ENCODE measurements at places on chromosomes 1 and 21.

- H3K27me3 ChIP-seq: no peaks in the 10 kb centered on the region
- no peak overlapping the region for H3K27ac ChIP-seq
- H3K4me3 ChIP-seq: no peak overlapping the region
- no peaks in the 10 kb centered on the region for H3K36me3 ChIP-seq
These were observed 100.5 kb downstream of the AK5 start for GRCh38 chr1:77382366-77382765.

- no peak overlapping the region for H3K4me3 ChIP-seq
- H3K27ac ChIP-seq: no peak overlapping the region
- no peaks in the 10 kb centered on the region for H3K4me1 ChIP-seq
- no peaks in the 10 kb centered on the region for H3K36me3 ChIP-seq
- no peaks in the 10 kb centered on the region for H3K27me3 ChIP-seq
- DNase-seq: no peak
These were observed 880.5 kb upstream of the ADGRL4 start for GRCh38 chr1:79887059-79887458.

DNA sequence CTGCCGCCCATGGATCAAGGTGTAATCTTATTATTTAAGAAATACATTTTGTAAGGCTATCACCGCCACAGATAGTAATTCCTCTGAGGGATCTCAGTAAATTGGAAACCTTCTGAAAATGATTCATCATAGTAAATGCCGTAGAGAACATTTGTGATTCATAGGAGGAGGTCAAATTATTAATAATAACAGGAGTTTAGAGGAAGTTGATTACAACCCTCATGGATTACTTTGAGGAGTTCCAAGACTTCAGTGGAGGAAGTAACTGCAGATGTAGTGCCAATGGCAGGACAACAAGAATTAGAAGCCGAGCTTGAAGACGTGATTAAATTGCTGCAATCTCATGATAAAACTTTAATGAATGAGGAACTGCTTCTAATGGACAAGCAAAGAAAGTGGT lies 280.1 kb downstream of the PTPRC start:
- DNase-seq: no peak
- peaks cover 68% of the 10 kb centered on the region for H3K4me1 ChIP-seq
- H3K27me3 ChIP-seq: no peaks in the 10 kb centered on the region

GRCh38 chr1:50701706-50702317 lies 258.3 kb downstream of the FAF1 start:
- no peaks in the 10 kb centered on the region for H3K4me1 ChIP-seq
- no peaks in the 10 kb centered on the region for H3K36me3 ChIP-seq
- no peak overlapping the region for H3K4me3 ChIP-seq
- no peak overlapping the region for H3K27ac ChIP-seq

DNA sequence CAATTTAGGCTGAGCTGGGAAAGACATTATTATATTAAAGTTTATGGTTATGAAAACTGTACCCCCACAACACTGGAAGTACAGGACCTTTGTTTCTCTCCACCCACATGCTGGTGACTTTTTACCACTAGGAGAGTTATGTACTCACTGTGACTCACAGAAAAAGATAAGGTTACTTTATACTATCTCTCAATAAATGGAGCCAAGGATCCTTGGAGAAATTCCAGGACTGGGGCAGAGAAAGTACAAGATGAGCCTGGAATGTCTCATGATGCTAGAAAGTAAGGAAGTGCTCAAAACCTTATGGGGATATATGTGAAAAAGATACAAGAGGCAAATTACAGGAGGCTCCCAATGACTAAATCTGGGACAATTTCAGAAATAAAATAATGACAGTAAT lies 63.9 kb upstream of the C1orf105 start:
- H3K27me3 ChIP-seq: no peaks in the 10 kb centered on the region
- no peak overlapping the region for H3K4me3 ChIP-seq
- H3K36me3 ChIP-seq: no peaks in the 10 kb centered on the region
- DNase-seq: no peak
- H3K27ac ChIP-seq: no peak overlapping the region
- peaks cover 61% of the 10 kb centered on the region for H3K4me1 ChIP-seq

GRCh38 chr1:198117267-198117666 lies 39.5 kb upstream of the NEK7 start:
- H3K27me3 ChIP-seq: peaks cover 6% of the 10 kb centered on the region
- no peaks in the 10 kb centered on the region for H3K36me3 ChIP-seq
- no peak for DNase-seq
- H3K27ac ChIP-seq: no peak overlapping the region
- H3K4me1 ChIP-seq: no peaks in the 10 kb centered on the region

DNA sequence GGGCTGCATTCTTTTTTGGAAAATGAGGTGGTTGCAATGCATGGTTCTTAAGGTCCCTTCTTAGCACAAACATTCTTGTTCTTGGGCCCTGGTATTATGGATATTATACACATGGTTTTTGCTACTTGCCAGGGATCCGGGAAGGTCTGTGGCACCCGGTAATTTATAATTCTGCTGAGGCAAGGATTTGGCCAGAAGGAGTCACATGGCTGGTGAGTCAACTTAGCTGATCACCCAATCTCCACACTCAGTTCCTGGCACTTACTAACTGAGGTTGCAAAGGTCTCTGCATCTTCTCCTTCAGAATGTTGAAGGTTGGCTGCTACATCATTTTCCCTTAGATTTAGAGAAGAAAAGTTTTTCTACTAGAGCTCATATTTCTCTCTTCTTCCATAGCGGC lies 112.5 kb downstream of the ROR1 start:
- no peaks in the 10 kb centered on the region for H3K36me3 ChIP-seq
- no peak overlapping the region for H3K4me3 ChIP-seq
- H3K4me1 ChIP-seq: no peaks in the 10 kb centered on the region
- peaks cover 2% of the 10 kb centered on the region for H3K27me3 ChIP-seq
- H3K27ac ChIP-seq: no peak overlapping the region
- no peak for DNase-seq

DNA sequence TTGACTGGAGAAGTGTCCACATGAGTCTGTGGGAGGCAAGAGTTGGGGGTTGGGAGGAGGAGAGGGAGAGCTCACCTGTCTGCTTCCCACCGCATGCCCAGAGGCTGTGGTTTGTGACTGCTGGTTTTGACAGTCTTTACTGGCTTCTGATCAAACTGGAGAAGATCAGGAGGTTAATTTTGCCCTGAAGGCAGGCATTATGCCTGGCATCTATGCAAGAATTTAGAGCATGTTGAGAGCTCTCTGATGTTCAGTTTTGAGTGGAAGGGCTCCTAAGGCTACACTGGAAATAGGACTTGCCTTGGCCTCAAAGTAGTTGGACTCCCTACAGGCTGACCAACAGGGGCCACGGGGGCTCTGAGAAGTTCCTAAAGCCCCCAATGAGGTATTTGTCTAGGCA lies 101.6 kb downstream of the TLR5 start:
- no peak for DNase-seq
- no peaks in the 10 kb centered on the region for H3K36me3 ChIP-seq
- H3K4me1 ChIP-seq: no peaks in the 10 kb centered on the region
- H3K27ac ChIP-seq: no peak overlapping the region
- H3K27me3 ChIP-seq: no peaks in the 10 kb centered on the region

GRCh38 chr1:51218570-51218969 lies 17.5 kb upstream of the RNF11 start:
- H3K4me3 ChIP-seq: no peak overlapping the region
- peaks cover 7% of the 10 kb centered on the region for H3K36me3 ChIP-seq
- peaks cover 49% of the 10 kb centered on the region for H3K4me1 ChIP-seq
- no peaks in the 10 kb centered on the region for H3K27me3 ChIP-seq

DNA sequence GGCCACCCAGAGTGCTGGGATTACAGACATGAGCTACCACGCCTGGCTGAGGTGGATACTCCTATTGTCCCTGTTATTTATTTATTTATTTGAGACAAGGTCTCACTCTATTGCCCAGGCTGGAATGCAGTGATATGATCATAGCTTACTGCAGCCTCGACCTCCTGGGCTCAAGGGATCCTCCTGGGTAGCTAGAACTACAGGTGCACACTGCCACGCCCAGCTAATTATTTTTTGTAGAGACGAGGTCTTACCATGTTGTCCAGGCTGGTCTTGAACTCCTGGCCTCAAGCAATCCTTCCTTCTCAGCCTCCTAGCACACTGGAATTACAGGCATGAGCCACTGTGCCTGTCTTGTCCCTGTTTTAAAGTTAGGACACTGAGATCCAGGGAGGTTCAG lies 5.2 kb downstream of the LDLRAP1 start:
- peaks cover 3% of the 10 kb centered on the region for H3K36me3 ChIP-seq
- H3K27me3 ChIP-seq: peaks cover 6% of the 10 kb centered on the region
- no peak for DNase-seq
- H3K4me3 ChIP-seq: no peak overlapping the region
- no peak overlapping the region for H3K27ac ChIP-seq

DNA sequence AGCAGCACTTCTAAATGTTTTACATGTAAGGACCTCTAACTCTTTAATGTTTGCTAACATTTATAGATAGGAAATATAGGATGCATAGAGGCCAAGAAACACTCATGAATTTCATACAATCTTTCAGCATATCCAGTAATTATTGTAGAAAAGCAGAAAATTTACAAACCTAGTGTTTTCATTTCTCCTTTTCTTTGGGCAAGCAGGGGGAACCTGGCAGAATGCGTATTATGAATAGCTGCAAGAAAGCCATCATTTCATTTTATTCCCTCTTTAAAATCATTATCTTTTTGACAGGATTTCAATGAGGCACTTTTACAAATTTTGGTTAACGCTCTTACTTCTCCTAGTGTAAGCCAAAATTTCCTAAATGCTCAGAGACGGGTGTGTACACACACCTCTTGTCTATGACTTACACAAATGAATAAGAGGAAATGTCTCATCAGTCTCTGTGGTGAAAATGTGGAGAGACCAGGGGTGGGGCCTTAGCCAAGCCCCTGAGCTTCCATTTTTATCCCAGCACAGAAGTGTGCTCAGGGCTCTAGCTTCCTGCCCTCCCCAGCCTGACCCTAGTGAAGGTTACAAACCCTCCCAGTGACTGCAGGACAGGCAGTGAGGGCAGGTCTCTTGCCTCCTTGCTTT lies 91.6 kb downstream of the LRRC8C start:
- peak overlapping the region; percentile 100 for H3K27ac ChIP-seq
- peaks cover 87% of the 10 kb centered on the region for H3K4me1 ChIP-seq
- DNase-seq: peak; percentile 58
- H3K36me3 ChIP-seq: peaks cover 55% of the 10 kb centered on the region
- H3K27me3 ChIP-seq: no peaks in the 10 kb centered on the region

- H3K4me3 ChIP-seq: peak overlapping the region; percentile 1
- no peaks in the 10 kb centered on the region for H3K27me3 ChIP-seq
- no peaks in the 10 kb centered on the region for H3K36me3 ChIP-seq
- H3K4me1 ChIP-seq: peaks cover 17% of the 10 kb centered on the region
These were observed 1.9 kb downstream of the RIMS3 start for GRCh38 chr1:40663324-40664166.

GRCh38 chr1:61183471-61184039 lies 101.2 kb downstream of the NFIA start:
- no peaks in the 10 kb centered on the region for H3K36me3 ChIP-seq
- H3K4me1 ChIP-seq: no peaks in the 10 kb centered on the region
- H3K27ac ChIP-seq: no peak overlapping the region
- peaks cover 5% of the 10 kb centered on the region for H3K27me3 ChIP-seq

DNA sequence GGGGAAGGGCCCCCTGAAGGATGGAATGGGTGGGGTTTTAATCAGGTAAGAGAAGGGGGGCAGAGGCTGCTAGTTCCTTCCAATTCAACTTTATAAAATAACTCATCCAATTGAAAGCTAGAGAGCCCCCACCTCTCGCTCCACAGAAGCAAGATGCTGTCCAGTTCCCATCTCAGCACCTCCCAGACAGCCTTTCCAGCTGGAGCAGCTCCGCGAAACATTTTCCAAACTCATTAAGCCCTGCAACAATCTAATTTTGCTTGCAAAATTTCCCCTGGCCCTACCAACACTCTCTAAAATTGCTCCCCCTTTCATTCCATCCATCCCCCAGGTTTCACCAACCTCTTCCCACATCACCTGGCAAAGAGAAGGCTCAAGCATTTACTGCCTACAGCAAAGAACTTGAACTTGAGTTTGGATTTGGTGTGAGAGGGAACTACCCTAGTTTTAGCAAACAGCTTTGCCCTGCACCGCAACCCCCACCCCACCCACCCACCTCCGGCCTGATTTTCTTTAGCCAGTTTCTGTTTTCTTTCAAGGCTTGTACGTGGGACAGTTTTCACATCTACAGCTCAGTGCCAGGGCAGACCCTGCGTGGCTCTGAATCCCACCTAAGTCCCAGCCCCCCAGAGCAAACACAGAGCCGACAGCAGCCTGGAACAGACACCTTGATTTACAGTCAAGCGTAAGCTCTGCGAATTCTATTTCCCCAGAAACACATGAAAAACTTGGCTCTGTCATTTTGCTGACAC lies 46.7 kb downstream of the SYF2 start:
- no peaks in the 10 kb centered on the region for H3K4me1 ChIP-seq
- H3K27me3 ChIP-seq: peaks cover 11% of the 10 kb centered on the region
- H3K27ac ChIP-seq: no peak overlapping the region
- H3K36me3 ChIP-seq: no peaks in the 10 kb centered on the region
- no peak for DNase-seq

DNA sequence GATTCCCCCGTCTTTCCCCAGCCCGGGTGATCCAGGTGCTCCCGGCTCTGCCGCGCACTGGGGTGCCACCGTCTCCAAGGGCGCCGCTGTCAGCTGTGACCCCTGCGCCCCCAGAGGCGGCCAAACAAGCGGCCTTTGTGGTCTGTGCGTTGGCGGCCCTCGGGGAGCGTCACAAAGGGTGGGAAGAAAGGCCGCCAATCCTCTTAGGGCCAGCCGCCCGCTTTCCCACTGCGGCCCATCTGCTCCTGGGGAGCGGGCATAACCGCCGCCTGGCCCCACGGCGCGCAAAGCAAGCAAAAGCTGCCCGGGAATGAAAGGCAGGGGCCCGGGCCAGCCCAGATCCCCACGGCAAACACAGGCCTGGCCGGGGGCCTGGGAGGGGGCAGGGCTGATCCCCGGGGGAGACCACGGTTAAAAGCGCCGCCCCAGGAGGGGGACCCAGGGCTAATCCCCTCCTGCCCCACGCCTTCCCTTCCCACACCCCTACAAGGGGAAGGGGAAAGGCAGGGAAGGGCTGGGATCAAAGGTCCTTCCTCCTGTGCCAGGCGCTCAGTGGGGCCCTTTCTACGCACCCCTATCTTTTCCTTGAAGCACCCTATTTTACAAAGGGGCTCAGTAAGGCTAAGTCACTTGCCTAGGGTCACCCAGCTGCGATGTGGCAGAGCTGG lies 24.0 kb downstream of the C1QB start:
- no peak overlapping the region for H3K27ac ChIP-seq
- no peak overlapping the region for H3K4me3 ChIP-seq
- peaks cover 20% of the 10 kb centered on the region for H3K27me3 ChIP-seq
- peaks cover 6% of the 10 kb centered on the region for H3K4me1 ChIP-seq

DNA sequence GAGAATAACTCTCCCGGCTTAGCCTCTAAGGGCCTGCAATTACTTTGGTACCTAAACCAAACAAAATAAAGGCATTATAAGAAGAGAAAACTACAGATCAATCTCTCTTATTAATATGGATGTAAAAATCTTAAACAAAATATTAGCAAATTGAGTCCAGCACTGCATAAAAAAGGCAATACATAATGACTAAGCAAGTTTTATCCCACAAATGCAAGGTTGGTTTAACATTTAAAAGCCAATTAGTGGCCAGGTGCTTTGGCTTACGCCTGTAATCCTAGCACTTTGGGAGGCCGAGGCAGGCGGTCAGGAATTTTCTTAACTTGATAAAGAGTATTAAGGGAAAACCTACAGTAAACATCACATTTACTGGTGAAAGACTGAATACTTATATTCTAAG lies 67.1 kb upstream of the MAB21L3 start:
- peaks cover 8% of the 10 kb centered on the region for H3K27me3 ChIP-seq
- H3K4me1 ChIP-seq: no peaks in the 10 kb centered on the region
- no peaks in the 10 kb centered on the region for H3K36me3 ChIP-seq
- no peak overlapping the region for H3K27ac ChIP-seq

- no peak for DNase-seq
- H3K4me1 ChIP-seq: peaks cover 32% of the 10 kb centered on the region
- H3K4me3 ChIP-seq: no peak overlapping the region
- H3K36me3 ChIP-seq: peaks cover 22% of the 10 kb centered on the region
These were observed 30.5 kb downstream of the KCNC4 start for GRCh38 chr1:110240476-110241210.

All from activated T-helper 2 cell treated with anti-CD3 and anti-CD28 coated beads, Interferon-gamma antibody, Interleukin-2, Interleukin-4, amounts not matched to agents 10 μg/mL and 5 μg/mL and 100 μg/mL, durations not matched to agents 14 hours and 24 hours and 36 hours (primary cell).